ENCODE measurements at places on chromosomes 2 and 18.

DNA sequence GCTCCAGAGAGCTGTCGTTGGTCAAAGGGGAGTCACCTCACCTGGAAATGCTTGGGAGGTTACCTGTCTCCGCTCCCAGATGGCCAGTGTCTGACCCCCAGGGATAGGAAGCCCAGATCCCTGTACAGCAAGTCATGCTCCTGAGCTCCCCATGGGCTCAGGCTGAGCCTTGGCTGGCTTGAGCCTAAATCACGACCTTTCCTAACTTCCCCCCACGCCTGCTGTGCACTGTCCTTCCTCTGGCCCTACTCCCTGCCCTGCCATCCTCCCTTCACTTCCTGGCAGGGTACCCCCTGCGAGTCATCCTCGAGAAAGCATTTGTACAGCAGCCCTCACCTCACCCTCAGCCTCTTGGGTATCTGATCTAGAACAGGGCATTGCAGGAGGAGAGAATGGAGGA, 9.2 kb upstream of the HDAC4 start:
- no peak for DNase-seq

DNA sequence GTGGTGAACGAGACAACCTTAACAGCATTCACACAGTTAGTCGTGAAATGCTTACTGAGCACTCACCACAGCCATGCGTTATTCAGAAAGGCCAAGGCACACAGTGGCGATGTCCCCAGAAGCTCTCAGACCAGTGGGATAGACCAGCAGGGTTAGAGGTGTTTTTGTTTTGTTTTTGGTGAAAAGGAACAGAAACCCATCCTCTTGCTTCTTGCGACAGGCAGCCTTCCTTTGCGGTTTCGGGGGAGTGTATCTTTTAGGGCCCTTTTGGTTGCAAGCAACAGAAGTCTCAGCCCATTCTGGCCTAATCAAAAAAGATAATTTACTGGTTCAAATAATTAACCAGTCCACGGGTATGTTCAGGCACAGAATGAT, 4.7 kb downstream of the GNLY start:
- DNase-seq, result no peak

GRCh38 chr2:12844511-12844910, 127.8 kb downstream of the TRIB2 start:
- no peak for DNase-seq

DNA sequence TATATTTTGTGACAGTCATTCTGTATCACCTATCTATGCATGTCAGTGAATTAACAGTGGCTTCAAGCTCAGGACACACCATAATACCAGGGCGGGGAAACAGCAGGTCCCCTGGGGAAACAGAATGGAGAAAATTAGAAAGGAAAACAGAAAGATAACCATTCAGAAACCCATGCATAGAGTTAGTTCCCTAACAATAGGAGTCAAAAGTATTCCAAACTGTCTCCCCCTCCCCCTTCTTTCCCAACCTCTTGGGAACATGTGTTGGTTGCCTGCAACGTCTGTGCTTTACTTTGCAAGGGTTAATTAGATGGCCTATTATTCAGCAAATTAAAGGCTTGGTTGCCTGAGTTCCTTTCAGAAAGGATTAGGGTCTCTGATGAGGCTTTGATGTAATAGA, 176.4 kb downstream of the MYO3B start:
- DNase-seq, result no peak

GRCh38 chr18:4597301-4597700, 142.2 kb upstream of the DLGAP1 start:
- no peak for DNase-seq

DNA sequence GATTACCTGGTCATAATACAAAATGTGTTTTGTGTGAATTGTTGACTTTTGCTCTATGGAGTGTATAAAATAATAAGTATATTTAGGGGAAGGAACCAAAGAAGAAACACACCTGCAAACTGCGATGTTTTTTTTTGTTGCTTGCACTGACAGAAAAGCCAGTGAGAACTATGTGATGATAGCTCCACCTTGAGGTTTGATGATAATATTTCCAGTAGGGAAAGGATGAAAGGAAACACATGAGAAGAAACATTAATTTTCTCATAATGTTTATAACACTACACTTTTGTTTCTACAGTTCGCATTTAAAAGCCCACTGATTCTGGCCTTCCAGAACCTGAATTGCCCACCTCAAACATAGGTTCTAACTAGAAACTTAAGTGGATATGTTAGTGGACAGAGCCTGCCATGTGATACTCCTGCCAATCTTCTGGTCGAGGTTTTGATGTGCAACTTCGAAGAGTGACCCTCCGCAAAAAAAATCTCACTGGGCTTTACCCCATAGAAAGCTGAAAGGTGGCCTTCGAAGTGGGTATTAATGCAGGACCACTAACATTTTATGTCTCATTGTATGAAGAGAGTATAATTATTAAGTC, 476.4 kb upstream of the SPHKAP start:
- DNase-seq, result no peak

- DNase-seq, result no peak
These were observed 3.3 kb upstream of the GALNT14 start for GRCh38 chr2:31141443-31142085.

- DNase-seq, result no peak
These were observed 32.3 kb upstream of the NABP1 start for GRCh38 chr2:191645434-191646162.

DNA sequence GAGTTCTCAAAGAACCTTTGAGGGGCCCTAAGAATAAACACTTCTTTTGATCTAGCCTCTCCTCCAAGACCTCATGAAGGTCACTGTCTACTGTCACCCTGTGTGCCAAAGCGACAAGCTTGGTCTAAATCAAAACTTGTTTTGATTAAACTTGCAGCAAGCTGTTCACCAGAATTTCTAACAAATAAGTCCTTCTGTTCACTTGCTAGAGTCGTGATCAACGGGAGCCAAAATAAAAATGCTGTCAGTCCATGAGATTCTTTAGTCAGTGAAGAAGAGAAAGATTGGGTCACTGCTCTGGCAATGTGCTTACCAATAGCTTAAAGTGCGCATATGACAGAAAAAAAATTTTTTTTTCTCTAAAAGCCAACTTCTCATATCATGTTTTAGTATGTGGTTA, 53.9 kb upstream of the GALNT5 start:
- DNase-seq, result no peak

- DNase-seq, result no peak
These were observed 3.2 kb downstream of the CD226 start for GRCh38 chr18:69944436-69944835.

DNA sequence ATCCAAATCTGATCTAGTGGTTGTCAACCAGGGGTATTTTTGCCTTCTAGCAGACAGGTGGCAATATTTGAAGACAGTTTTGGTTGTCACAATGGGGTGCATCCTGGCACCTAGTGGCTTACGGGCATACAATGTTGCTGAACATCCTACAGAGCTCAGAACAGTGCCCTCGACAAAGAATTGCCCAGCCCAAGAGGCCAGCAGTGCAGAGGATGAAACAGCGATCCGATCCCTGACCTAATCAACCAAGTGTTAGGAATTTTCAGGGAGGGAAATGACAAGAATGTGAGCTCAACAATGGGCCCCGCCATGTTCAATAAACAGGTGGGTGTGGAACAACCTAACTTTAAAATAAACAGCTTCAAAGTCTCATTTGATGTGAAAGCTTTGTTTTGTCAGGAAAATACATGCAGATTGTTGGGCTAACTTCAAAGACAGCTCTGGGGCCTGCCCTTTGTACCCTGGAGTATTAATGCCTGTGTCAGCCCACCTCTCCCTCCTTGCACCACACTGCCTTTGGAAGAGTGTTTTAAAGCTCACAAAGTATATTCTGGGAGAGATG, 22.5 kb upstream of the SCYGR5 start:
- DNase-seq, result no peak

- no peak for DNase-seq
These were observed 549.9 kb upstream of the FSIP2 start for GRCh38 chr2:185188656-185189055.

DNA sequence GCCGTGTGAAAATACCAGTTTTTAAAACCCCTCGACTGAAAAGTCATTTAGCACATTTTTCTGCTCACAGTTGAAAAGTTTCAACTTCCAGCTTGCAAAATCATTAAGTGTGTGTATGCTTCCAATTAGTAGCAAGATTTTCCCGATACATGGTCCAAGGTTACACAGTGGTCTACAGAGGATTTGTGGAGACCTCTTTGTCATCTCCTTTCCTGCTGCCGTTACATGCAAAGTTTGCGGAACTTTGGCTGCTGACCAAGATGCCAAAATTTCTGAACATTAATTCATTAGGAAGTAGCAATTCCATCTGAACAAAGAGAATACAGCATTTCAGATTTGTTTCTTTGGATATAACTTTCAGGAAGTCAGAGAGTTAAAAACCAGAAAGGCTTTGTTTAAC, 474.6 kb downstream of the PLCL1 start:
- no peak for DNase-seq

- DNase-seq, result no peak
These were observed 516.7 kb downstream of the LRRTM4 start for GRCh38 chr2:77005522-77005921.

GRCh38 chr2:119255760-119256581, 32.3 kb downstream of the STEAP3 start:
- no peak for DNase-seq

- no peak for DNase-seq
These were observed 615.3 kb downstream of the TRIB2 start for GRCh38 chr2:13332060-13332459.

- DNase-seq, result no peak
These were observed 63.3 kb upstream of the EFEMP1 start for GRCh38 chr2:55986700-55987440.
